ENCODE measurements at places on chromosomes 16 and 17. TPM values are rescaled to one million over a fixed set of nuclear protein-coding genes. Genes with fewer than 3 reads are reported as not detected.

KIF18B gene
- total RNA-seq: not detected

CA7 gene
- 8.3 TPM for total RNA-seq

RAD51D gene
- total RNA-seq: 29.2 TPM

KIF2B gene
- total RNA-seq: not detected

DLX3 gene
- total RNA-seq: not detected

ZCCHC14 gene
- 50.6 TPM for total RNA-seq

DNAAF8 gene
- total RNA-seq: 2.2 TPM

OTOA gene
- 1.3 TPM for total RNA-seq

GPRC5C gene
- 7.6 TPM for total RNA-seq

IRX5 gene
- not detected for total RNA-seq

ST6GALNAC2 gene
- total RNA-seq: 3.5 TPM

HCRT gene
- total RNA-seq: not detected

RRAD gene
- 6.4 TPM for total RNA-seq

WNT9B gene
- total RNA-seq: 1.1 TPM

TBC1D3I gene
- total RNA-seq: 2.7 TPM

COG7 gene
- 30.3 TPM for total RNA-seq

NRN1L gene
- total RNA-seq: 1.8 TPM

TCAP gene
- total RNA-seq: 4.5 TPM

RNPS1 gene
- 245 TPM for total RNA-seq

NECAB2 gene
- 41.8 TPM for total RNA-seq

ASGR2 gene
- 0.44 TPM for total RNA-seq

NPIPA2 gene
- 13.1 TPM for total RNA-seq

CDH13 gene
- 44.4 TPM for total RNA-seq

KRTAP2-2 gene
- not detected for total RNA-seq

PKD1 gene
- total RNA-seq: 373 TPM

NLRC3 gene
- total RNA-seq: 0.72 TPM

HS3ST2 gene
- 29.8 TPM for total RNA-seq

DLX4 gene
- not detected for total RNA-seq

SLC2A4 gene
- 2.3 TPM for total RNA-seq

HSPB9 gene
- not detected for total RNA-seq

GFAP gene
- 12,528 TPM for total RNA-seq

PIRT gene
- 1.6 TPM for total RNA-seq

METTL26 gene
- total RNA-seq: 89.1 TPM

CCL4 gene
- total RNA-seq: 1.6 TPM

PDIA2 gene
- 71.8 TPM for total RNA-seq

GPR142 gene
- total RNA-seq: 0.52 TPM

TBC1D3B gene
- total RNA-seq: 9.6 TPM

KRTAP2-1 gene
- total RNA-seq: not detected

LSM12 gene
- 43.6 TPM for total RNA-seq

LYRM9 gene
- 33.9 TPM for total RNA-seq
